ENCODE measurements at places on chromosomes 1 and 21.

- no peak for DNase-seq
Measured at GRCh38 chr1:11342621-11343032, 69.6 kb downstream of the UBIAD1 start.

GRCh38 chr1:64515427-64515826, 45.5 kb downstream of the CACHD1 start:
- no peak for DNase-seq

DNA sequence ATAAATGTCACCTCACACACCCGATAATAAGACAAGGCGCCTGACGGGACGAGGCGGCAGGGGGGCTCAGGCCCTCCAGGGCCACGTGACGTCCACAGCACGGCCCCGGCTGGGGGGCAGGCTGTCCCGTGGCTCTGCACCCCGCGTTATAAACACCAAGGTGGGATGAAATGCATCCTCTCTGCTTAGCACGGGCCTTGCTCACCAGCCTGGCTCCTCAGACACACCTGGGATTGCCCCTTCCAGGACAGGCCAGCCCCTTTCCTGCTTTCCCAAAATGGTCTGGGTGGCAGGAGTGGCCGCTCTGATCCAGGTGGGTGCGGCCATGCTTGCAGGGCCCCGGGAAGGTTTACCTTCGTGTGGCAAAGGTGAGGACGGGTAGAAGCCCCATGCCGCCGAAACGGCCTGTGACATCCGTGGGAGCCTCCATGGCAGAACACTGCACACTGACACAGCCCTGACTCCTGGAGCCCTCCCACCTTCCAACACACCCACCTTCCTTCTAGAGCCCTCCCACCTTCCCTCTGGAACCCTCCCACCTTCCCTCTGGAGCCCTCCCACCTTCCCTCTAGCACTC, 35.9 kb downstream of the SLC19A1 start:
- DNase-seq, result no peak

DNA sequence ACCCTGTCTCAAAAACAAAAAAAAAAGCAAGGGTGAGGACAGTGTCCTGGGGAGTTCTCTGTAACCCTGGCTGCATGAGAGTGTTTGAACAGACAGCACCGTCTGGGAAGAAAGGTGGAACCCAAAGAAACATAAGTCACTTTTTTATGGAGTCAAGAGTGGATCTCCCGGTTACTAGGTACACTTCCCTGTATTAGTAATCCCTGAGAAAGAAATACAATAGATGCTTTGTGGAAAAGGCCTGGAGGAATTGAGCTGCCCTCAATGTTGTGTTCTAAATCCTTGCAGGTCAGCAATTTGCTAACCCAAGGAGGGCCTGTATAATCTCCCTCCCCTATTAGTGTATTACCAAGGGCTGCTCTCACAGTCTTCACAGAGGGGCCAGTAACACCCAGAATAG, 16.6 kb downstream of the DEGS1 start:
- no peak for DNase-seq

GRCh38 chr1:69441496-69441895, 126.2 kb upstream of the LRRC7 start:
- DNase-seq, result no peak

DNA sequence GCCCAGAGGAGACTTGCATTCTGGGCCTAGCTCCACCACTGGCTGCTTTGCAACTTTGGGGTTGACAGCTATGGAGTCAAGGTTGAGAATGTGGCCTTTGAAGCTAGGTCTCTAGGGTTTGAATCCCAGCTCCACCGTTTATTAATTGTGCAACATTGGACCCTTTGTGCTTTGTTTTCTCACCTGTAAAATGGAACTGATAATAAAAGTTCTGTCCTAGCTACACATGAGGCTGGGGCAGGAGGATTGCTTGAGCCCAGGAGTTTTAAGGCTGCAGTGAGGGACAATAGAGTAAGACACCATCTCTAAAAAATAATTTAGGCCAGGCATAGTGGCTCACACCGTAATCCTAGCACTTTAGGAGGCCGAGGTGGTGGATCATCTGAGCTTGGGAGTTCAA, 15.2 kb upstream of the LMNA start:
- no peak for DNase-seq

- no peak for DNase-seq
Measured at GRCh38 chr1:78388275-78388674, 102.5 kb upstream of the PTGFR start.

DNA sequence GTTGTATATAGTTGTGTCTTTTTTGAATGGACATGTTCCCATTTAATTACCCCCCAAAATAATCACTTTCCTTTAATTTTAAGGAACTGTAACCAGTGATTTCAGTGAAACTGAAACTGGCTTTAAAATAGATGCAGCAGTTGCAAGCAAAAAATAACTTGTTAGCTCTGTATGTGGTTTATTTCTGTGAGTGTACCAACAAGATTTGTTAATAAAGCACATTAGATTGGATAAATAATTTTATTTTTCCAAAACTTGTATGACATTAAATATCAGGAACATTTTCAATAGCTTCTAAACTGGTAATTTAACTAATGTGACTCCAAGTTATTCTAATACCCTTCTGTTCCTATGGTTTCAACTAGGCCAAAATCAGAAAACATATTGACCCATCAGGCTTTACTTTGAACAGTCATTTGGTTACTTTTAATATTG, 184.3 kb upstream of the CACYBP start:
- DNase-seq, result no peak

DNA sequence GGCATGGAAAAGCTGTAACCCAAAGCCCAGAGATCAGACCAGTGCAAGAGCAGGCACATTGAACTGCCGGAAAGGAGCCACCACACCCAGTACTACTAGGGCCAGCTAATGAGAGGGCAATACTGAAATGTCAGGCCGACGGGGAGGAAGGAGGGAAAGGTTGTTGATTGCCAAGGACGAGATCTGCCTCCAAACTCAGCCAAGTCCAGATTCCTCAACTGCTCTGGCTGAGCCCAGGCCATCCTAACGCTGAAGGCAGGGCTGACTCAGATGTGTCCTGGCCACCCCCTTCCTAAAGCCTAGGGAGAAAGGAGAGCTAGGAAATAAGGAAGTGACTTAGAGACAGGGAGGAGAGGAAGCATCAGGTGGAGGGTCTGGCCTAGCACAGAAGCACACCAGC, 42.1 kb upstream of the IPO9 start:
- no peak for DNase-seq

- DNase-seq, result no peak
Measured at GRCh38 chr1:233244183-233244582, 51.3 kb downstream of the PCNX2 start.

- DNase-seq, result no peak
Measured at GRCh38 chr1:8338526-8339202, 20.8 kb downstream of the SLC45A1 start.

GRCh38 chr1:7642781-7643529, 128.1 kb upstream of the VAMP3 start:
- DNase-seq, result no peak

GRCh38 chr1:89172468-89173143, 3.2 kb downstream of the GBP7 start:
- no peak for DNase-seq

DNA sequence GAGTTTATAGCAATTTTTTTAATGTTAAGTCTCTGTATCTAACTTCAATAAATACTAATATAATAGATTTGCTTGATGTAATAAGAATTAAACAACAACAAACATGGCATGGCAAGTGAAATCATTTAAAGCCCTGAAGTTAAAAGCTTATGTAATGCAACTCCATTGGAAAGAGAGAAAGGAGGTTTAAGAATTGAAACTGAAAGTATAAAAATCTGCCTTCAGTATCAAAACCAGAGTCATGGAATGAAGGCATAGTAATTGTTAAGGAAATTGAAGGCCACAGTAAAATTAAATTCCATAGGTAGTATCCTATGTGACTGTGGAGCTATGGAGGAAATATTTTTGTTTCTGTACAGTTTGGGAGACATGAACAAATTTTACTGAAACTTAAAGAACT, 55.1 kb downstream of the PRDX6 start:
- DNase-seq, result no peak

DNA sequence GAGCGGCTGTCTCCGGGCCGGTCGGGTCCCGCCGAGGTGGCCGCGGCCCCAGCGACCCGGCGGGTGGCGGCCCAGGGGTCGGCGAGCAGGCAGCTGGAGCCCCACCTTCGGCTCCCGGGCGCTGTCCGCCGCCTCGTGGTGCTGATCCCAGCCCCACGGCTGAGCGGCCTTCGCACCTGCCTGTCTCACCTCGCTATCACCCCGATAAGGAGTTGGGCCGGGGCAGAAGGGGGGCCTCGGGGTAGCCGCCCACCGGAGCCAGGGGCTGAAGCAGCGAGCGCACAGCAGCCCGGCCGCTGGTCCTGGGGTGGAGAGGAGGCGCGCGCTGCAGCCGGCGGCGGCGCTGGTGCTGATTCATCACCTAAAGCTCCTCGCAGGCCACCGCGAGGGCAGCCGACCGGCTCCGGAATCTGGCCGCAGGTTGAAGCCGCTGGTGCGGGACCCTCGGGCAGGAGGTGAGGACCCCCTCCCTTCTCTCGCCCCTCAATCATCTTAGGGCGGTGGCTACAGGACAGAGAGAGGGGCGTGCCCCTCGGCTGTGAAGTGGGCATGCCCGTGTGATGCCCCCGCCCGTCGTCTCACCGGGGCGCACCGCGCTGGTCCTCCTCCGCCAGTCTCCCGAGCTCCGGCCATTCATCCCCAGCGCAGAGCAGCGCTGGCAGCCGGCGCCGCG, 575 bp downstream of the TRIM67 start:
- DNase-seq, result no peak

GRCh38 chr21:29056538-29057050, 16.9 kb downstream of the CCT8 start:
- DNase-seq, result no peak

Measured in foreskin melanocyte (primary cell).